Left lung (tissue), 14 donors: ENCODE measurements at places on chromosomes 1 and 21.

DNA sequence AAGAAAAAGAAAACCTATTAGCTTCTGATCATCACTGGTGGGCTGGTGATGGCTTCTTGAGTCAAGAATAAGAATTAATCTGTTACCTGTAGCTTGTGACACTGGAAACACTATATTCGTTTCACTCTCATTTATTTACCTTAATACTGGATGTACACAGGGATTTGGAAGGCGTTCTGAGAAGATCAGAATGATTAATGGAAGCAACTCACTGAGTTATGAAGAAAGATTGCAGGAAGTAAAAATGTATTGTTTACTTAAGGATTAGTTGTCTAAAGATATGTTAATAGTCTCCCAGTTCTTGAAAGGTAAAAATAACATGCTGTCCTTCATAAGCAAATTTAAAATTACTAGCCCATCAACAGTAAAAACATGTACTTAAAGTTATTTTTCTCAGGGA, 644.9 kb upstream of the NCAM2 start:
- DNase-seq, result no peak

- no peak for DNase-seq
Observed at GRCh38 chr1:86527306-86527705, 19.6 kb upstream of the CLCA4 start.

DNA sequence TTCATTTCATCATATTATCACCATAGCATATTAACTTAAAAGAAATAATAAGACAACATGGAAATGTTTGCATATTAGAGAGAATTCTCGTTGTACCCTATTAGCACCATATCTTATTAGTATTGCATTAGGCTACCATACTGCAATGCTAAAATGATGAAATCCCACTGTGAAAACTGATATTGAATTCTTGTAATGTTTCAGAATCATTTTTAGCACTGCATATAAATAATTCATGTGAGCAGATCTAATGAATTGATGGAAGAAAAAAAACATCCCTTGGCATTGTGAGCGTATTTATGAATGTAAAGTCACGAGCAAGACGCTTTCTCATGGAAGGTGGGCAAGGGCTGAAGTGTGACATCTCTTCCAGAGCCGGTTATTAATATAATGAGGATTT, 257.1 kb upstream of the PTBP2 start:
- DNase-seq, result no peak

DNA sequence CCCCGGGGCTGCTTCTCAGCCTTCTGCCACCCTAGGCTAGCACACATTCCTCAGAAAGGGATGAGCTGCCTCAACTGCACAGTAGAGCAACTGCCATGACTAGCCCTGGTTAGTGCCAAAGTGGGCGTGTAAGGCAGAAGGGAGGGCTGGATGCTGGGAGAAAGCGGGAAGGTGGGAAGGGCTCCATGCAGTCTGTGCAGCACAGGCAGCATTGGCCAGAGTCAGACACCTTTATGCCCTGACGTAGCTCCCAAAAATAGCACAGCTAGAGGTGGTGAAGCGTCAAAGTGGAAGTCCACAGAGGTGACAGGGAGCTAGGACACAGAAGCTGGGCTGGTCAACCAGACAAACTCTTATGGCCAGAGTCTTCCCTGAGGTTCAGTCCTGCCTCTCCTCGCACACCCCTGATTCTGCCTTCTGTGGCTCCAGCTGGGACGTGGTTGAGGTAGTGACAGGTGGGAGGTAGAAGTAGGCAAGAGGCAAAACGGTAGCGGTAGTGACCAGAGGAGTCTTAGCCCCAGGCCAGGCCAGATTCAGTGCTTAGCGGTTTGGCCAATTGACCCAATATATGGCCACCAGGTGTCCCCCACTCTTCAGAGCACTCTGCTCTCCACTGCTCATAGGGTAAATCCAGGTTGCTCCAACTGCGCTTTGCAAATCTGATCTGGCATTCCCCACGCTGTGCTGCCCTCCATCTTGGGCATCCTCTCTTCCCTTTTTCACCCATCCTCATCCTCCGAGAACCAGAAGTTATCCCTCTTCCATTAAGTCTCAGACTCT, 45.6 kb downstream of the DDX20 start:
- DNase-seq, result no peak

GRCh38 chr1:66436378-66437135, 97.4 kb upstream of the SGIP1 start:
- no peak for DNase-seq

GRCh38 chr1:27994060-27994459, 34.3 kb downstream of the XKR8 start:
- no peak for DNase-seq

GRCh38 chr1:35539824-35540261, 17.4 kb downstream of the KIAA0319L start:
- DNase-seq, result no peak

GRCh38 chr1:110085671-110086070, 15.2 kb upstream of the ALX3 start:
- no peak for DNase-seq

DNA sequence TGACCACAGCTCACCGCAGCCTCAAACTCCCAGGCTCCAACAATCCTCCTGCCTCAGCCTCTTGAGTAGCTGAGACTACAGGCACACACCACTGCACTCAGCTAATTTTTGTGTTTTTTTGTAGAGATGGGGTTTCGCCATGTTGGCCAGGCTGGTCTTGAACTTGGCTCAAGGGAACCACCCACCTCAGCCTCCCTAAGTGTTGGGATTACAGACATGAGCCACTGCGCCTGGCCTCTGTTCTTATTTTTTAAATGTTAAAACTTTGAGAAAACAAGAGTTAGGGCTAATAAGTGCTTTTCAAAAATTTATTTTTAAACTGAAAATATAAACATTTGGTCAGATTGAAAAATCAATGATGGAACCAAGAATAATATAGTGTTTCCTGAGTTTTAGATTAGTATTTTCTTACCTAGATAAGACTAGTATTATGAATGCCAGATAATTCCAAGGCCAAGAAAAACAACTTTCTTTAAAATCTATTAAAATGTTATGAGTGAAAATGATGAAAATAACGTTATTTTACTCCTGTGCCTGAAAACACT, 66.2 kb upstream of the S1PR1 start:
- DNase-seq, result no peak

DNA sequence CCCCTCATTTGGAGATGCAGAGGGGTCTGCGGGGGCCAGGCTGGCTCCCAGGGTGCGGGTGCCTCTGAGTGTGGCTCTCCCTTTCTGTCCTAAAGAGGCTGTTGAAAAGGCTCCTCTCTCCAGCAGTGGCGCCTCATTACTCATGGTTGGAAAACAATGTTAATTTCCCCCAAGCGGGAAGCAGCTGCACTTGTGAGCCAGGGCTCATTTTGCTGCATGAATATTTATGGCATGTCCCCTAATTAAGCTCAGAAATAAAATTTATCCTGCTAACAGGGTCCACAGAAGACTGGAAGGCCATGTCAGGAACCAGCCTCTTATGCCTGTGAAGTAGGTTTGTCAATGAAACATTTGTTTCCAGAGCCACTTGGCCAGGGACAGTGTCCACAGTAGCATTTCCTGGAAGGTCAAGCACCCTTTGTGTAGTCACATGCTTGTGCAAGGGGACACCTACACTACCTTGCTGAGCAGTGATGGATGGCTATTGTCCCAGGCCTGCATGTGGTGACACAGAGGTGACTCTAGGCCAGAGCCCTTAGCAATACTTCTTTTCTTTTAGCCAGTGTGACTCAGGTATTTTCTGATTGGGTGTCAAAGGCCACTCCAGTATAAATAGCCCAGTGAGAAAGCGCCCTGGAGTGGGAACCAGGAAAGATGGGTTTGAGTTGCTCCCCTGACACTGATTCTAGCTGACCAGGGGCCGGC, 259.0 kb downstream of the FOXD2 start:
- DNase-seq, result peak; percentile 70

DNA sequence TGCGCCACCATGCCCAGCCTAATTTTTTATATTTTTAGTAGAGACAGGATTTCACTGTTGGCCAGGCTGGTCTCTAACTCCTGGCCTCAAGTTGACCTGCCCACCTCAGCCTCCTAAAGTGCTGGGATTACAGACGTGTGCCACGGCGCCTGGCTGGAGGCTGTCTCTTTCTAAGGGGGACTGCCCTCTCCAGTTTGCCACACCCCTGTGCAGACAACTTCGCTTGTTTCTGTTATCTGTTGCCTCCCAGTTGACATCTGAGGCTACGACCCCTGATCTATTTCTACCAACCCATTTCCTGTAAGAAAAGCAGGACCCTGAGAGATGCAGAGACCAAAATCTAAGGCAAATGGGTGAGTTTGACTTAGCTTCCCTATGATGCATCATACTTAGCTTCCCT, 24.0 kb upstream of the VASH2 start:
- no peak for DNase-seq

DNA sequence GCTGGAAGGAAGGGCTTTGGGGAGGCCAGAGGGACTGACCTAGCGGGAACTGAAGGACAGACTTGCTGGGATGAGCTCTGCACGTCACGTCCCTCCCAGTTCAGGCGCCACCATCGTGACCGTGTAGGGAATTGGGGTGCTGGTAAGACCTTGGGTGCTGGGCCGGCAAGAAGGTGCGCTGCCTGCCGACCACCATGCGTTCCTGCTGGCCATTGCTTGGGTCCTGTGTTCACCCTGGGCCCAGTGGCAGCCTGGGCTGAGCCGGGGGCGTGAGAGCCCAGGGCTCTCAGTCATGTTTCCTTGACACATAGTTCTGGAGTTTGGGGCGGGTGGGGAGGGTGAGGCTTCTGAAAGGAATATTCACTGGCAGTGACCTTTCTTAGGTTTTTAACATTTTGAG, 176.0 kb downstream of the CAMTA1 start:
- DNase-seq, result no peak

DNA sequence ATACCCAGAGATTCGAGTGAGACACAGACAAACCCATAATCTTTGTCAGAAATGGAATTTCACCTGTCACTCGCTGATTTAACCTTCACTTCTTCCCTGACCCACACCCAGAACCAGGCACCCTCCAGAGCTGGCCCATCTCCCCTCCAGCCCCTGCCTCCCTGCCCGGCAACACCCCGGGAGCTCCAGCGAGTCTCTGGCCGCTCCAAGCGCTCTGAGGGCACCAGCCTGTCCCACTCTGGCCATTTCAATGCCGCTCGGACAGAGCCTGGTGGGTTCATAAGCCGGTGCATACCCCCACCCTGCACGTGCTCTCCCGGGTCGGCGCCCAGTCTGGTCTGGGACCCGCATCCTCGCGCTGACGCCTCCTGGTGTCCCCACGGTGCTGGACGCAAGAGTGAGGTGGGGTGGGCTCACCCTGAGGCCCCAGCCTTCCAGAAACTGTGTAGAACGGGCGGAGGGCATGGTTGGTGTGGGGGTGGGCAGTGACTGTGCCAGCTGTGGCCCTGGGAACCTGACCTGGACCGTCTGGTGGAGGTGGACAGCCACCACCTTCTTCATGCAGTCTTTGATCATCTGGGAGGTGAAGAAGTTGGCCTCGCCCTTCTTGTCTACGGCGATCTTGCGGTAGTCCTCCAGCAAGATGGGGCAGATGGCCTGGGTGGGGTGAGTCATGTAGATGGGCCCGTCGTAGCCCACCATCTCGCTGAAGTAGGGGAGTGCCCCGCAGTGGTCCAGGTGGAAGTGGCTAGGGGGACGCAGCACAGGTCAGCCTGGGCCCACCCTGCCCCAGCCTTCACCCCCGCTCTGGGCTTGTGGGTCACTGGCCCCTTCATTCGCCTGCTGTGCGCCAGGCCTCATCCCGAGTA, 5.4 kb downstream of the INTS11 start:
- DNase-seq, result no peak

DNA sequence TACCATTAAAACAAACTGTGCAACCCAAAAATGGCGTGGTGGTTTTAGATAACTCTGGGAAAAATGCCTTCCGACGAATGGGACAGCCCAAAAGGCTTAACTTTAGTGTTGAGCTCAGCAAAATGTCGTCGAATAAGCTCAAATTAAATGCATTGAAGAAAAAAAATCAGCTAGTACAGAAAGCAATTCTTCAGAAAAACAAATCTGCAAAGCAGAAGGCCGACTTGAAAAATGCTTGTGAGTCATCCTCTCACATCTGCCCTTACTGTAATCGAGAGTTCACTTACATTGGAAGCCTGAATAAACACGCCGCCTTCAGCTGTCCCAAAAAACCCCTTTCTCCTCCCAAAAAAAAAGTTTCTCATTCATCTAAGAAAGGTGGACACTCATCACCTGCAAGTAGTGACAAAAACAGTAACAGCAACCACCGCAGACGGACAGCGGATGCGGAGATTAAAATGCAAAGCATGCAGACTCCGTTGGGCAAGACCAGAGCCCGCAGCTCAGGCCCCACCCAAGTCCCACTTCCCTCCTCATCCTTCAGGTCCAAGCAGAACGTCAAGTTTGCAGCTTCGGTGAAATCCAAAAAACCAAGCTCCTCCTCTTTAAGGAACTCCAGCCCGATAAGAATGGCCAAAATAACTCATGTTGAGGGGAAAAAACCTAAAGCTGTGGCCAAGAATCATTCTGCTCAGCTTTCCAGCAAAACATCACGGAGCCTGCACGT, 82.1 kb downstream of the PRDM2 start:
- peak; percentile 22 for DNase-seq

DNA sequence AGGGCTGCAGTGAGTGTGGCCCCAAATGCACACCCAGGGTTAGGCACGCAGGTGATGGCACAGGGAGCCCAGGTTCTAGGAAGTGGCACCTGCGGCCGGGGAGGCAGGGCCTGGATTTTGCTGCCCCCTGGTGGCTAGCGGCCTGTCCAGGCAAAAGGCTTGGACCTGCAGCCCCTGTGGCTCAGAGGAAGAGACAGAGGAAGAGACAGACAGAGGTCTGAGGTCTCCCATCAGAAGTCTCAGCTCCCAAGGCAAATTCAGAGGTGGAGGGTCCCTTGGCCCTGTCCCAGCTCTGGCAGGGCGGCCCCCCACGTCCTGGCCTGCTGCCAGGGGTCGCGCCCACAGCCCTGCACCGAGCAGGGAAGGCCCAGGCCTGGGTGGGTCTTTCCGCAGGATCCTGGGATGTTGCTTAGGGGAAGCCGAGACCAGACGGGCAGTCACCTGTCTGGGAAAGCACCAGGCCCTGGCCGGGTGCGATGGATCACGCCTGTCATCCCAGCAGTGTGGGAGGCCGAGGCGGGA, 8.0 kb upstream of the TNFRSF14 start:
- DNase-seq, result peak; percentile 82

- no peak for DNase-seq
Observed at GRCh38 chr1:56025942-56026341, 553.4 kb downstream of the PLPP3 start.

- DNase-seq, result peak; percentile 96
Observed at GRCh38 chr1:154973344-154974101, 958 bp upstream of the CKS1B start.

DNA sequence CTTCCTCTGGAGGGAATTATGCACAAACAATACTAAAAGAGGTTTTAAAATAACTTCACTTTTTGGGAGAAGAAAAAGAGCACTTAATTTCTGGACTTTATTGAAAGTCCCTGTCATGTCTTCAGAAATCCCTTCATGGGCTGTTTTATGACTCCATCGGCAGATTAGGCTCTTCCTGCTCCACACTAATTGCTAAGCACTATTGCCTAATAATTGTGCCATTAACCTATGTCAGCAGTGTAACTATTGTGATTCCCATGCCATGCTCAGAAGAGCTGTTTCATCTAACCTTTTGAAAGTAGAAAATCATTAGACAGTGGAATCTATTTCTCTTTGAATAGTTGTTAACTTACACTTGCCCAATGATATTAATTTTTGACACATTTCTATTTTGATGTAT, 489.3 kb upstream of the RUNX1 start:
- no peak for DNase-seq

- DNase-seq, result no peak
Observed at GRCh38 chr1:57674801-57675200, 250.9 kb upstream of the DAB1 start.

- DNase-seq, result no peak
Observed at GRCh38 chr1:19064906-19065450, 108.5 kb upstream of the IFFO2 start.

- peak; percentile 38 for DNase-seq
Observed at GRCh38 chr1:85297855-85298629, 21.6 kb upstream of the BCL10 start.

- DNase-seq, result peak; percentile 49
Observed at GRCh38 chr21:15564907-15565306, 164.9 kb upstream of the USP25 start.
